ENCODE measurements at places on chromosomes 4 and X.
A peak's percentile ranks its signal among the peaks of the same experiment; 100 is the strongest.

DNA sequence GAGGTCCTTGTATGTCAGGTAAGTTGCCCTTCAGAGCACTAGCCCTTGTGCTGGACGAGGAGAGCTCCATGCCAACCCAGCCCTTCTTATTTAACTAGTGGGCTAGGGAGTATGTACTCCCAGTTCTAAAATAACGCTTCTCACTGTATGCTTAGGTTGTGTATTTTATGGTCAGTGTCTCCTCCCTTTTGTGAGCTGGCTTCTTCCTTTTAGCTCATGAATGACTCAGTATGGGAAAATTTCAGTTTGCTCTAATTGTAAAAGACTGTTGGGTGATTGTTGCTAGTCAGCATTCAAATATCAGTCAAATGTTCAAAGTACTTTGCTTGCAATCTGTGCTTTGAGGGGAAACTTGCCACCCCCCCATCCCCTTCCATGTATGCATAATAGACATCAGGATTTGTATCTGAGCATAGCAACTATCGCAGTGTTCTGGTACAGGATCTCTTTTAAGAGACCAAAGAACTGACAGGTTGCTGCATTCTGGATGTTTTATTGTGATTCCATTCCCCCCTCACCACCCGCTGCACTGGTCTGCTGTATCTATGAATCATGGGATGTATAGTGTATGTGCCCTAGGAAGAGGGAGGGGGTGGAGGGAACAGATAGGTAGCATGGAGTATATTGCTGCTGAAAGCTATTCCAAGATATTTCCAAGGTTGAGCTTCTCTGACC lies 34.7 kb downstream of the DLG3 start:
- peak; percentile 83 for DNase-seq

DNA sequence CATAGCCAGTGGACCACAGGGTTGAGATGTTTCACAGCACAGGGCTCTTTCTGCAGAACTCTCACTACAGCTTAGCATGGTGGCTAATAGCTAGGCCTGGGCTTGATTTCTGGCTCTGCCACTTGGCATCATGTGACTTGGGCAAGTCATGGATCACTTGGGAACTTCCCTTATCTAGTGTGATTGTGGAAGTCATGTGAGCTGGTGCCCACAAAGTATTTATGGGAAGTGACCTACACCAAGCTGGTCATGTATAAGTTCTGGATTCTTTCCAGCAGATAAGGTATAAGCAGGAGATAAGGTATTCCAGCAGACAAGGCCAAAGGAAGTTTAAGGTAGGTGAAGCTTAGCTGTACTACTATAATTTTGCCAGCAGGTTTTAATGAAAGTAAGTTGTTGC lies 61.0 kb downstream of the REELD1 start:
- no peak for DNase-seq

GRCh38 chrX:21933077-21933476 lies 7.4 kb upstream of the SMS start:
- no peak for DNase-seq

- DNase-seq: peak; percentile 67
Observed at GRCh38 chr4:53281438-53281837, 84.4 kb downstream of the SCFD2 start.

GRCh38 chrX:38175139-38175538 lies 45.5 kb downstream of the SRPX start:
- DNase-seq: peak; percentile 28

DNA sequence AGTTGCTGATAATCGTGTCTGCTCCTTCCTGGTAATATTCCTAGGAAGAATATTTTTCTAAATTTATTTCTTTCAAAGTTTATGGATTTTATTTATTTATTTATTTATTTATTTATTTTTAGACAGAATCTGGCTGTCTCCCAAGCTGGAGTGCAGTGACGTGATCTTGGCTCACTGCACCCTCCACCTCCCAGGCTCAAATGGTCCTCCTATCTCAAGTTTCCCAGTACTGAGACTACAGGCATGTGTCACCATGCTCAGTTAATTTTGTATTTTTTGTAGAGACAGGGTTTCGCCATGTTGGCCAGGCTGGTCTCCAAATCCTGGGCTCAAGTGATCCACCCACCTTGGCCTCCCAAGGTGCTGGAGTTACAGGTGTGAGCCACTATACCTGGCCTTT lies 48.9 kb downstream of the PDLIM5 start:
- DNase-seq: no peak

DNA sequence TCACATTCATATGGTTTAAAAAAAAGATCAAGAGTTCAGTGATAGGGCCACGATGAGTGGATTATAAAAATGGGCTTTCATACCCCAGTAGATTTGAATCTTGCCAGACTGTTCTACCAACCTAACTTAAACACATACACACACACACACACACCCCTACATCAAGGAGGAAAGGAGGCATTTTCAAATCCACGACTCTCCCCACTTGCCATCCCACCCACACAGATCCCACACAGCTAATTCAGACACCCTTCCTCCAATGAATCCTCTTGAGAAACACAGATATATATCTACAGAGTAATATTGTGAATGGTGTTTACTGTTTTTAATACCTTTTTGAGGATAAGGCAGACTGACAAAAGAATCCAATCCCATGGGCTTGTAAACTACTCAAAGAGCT lies 16.8 kb downstream of the SUPT20HL1 start:
- DNase-seq: no peak

DNA sequence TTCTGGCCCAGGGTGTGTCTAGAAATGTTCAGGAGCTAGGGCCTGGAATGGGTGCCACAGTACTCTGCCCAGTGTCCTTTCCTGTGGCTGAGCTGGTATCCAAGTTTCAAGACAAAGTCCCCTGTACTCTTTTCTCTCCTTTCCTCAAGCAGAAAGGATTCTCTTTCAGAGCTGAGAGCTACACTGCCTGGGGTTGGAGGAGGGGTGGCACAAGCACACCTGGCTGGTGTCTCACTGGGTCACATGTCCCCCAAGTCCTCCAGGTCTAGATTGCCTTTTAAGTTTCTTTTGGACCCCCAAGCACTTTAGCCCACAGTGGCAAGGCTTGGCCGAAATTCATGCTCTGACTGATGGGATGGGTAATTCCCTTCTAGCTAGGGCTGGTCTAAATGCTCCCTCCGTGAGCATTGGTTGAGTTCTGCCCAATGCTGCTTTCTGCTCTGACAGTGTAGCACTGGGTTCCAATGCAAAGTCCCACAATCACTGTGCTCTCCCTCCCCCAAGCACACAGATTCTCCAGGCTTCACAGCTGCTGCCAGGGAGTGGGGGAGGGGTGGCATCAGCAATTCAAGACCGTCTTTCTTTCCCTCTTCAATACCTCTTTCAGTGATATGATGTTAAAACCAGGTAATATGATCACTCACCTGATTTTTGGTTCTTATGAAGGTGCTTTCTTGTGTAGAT lies 47.8 kb downstream of the BEX3 start:
- no peak for DNase-seq

GRCh38 chrX:50671661-50672060 lies 142.3 kb downstream of the SHROOM4 start:
- DNase-seq: no peak

GRCh38 chrX:12985331-12985730 lies 10.4 kb downstream of the TMSB4X start:
- DNase-seq: no peak

- DNase-seq: no peak
Observed at GRCh38 chrX:151750511-151750910, 16.0 kb downstream of the CNGA2 start.

- DNase-seq: peak; percentile 32
Observed at GRCh38 chrX:3712051-3712869, 1.2 kb downstream of the PRKX start.

- DNase-seq: peak; percentile 49
Observed at GRCh38 chr4:124322234-124323065, 390.1 kb downstream of the ANKRD50 start.

GRCh38 chr4:14742054-14742453 lies 260.2 kb upstream of the CPEB2 start:
- no peak for DNase-seq

DNA sequence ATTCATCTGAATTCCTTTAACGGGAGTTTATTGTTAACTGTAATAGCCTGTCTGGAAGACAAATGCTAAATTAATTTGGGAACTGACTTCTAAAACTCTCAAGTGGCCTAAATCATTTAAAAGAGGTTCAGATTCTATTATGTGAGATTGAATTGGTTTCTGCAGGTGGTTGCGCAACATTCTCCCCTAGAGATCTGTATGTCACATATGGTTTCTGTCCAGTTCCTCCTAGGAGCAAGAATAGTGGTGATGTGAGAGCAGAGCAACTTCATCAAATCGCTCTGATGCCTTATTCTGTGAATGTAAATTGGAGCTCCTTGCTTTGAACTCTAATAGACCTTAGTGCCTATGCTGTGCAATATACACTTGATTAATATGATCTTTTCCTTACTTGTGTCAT lies 144.6 kb upstream of the GPR101 start:
- DNase-seq: no peak

DNA sequence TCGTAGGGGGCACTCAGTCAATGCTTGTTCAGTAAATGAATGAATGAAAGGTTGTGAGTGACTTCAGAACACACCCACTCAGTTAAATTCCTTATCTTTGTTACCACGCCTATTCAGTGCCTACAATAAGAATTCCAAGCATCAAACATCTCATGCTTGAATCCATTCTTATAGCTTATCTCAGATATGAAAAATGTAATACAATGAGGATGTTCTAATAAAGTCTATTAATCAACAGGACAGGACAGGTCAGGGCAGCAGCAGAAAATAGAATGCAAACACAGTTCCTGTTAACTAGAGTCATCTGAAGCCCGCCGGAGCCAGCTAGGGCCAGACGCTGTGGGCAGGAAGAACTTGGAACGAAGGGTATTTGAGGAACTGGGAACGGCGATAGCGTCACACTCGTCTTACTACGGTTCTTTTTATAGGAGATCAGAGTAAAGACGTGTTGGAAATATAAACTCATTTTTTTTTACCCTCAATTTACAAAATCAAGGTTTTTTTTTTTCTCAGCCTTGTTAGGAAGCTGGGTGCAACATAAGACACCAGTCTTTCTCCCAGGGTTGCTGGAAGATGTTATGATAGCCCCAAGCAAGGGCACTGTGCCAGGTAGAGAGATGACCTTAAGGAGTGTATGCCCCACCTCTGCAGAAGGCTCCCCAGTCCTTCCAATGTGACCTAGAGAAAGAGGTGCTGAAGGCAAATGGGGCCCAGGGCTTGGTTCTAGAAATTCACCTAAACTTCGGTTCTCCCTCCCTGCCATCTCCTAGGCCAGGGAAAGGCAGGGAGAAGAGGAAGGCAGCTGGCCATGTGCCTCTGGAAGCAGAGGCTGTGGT lies 48.3 kb downstream of the SEL1L3 start:
- peak; percentile 63 for DNase-seq

- peak; percentile 92 for DNase-seq
Observed at GRCh38 chrX:72268597-72269365, 8.3 kb downstream of the RPS4X start.

DNA sequence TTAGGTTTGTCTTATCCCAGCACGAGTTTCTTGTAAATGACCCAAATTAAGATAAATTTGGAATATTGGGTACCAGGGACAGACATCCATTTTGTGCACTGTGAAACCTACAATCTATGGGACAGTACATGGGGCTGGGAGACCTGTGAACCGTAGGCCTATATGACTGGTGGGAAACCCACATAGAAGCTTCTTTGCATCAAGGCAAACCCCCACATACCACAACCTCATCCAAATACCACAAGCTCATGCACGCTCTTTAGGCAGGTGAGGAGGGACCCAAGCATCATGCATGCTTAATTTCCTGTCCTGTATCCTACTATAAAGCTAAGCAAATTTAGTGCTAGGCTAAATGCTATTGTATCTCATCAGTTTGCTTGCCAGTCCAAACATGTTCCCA lies 47.8 kb downstream of the NIPAL1 start:
- DNase-seq: no peak

GRCh38 chr4:39620551-39621313 lies 17.9 kb downstream of the SMIM14 start:
- peak; percentile 19 for DNase-seq

GRCh38 chr4:41174444-41174843 lies 39.9 kb downstream of the APBB2 start:
- peak; percentile 54 for DNase-seq

DNA sequence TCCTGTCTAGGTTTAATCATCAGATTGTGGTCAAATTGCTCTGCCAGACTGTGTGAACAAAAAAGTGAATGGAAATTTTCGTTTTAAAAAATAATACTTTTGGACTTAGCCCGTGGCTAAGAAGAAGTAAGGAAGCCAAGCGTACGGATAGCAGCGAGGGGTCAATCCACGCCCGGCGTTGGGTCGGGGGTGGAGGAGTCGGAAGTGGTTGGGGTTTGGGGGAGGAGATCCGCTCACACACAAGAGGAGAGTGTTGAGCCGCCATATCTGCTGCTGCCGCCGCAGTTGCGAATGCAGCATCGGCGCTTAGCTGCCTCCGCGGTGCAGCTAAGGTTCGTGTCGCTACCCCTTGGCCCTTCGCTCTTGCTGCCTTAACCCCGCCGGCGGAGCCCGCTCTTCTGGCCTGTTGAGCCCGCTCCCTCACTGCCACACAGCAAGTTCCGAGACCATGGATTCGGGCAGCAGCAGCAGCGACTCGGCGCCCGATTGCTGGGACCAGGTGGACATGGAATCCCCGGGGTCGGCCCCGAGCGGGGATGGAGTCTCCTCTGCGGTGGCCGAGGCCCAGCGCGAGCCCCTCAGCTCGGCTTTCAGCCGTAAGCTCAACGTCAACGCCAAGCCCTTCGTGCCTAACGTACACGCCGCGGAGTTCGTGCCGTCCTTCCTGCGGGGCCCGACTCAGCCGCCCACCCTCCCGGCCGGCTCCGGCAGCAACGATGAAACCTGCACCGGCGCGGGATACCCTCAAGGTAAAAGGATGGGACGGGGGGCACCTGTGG lies at the start of gene GSPT2:
TSS of gene GSPT2 (plus strand) at position 264 of the 779 bp plus-strand sequence. CDS start at position 449, 185 bp downstream.
- peak; percentile 76 for DNase-seq

GRCh38 chr4:8500966-8501365 lies 60.4 kb downstream of the TRMT44 start:
- DNase-seq: no peak

GRCh38 chr4:184384810-184385557 lies 89.4 kb downstream of the IRF2 start:
- DNase-seq: peak; percentile 46

- DNase-seq: no peak
Observed at GRCh38 chrX:103726477-103726876, 15.8 kb downstream of the TMEM31 start.

DNA sequence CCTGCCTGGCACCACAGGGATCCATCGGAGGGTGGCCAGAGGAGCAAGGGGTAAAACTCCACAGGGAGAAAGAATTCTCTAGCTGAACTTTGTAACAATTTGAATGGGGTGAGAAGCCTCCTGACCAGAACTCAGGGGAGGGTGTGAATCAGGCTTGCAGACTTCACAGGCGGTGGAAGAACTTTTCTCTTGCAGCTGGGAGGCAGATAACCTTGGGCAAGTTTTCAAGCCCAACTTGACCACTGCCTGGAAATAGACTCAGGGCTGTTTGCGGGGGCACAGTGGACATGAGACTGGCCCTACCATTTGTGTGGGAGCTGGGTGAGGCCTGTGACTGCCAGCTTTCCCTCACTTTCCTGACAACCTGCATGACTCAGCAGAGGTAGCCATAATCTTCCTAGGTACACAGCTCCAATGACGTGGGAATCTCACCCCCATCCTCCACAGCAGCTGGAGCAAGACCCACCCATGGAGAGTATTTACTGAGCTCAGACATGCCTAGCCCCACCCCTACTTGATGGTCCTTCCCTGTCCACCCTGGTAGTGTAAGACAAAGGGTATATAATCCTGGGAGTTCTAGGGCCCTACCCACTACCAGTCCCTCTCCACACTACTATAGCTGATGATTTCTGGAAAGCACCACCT lies 210.0 kb upstream of the AGTR2 start:
- no peak for DNase-seq

Measured in IMR-90 (cell line).